ENCODE measurements at places on chromosomes 1 and 21. TPM values are rescaled to one million over a fixed set of nuclear protein-coding genes. Genes with fewer than 3 reads are reported as not detected.

DNA sequence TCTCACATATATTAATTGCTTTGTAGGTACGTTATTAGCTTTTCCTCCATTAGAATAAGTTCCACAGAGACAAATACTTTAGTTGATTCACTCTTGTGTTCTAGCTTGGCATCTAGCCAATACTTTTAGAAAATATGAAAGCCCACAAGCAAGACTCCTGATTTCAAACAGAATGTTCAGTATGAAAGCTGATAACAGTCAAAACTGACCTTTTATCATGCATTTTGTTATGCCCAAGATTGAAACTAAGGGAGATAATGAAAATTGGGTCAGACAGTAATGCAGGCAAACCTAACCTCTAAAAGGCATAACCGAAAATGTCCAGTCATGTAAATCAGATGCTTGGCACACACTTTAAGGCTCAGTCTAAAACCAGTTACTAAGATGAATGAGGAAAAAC lies 61.7 kb downstream of the ERICH3 start:
- no peak for DNase-seq

The ADGRB2 gene
- 1.1 TPM for total RNA-seq

DNA sequence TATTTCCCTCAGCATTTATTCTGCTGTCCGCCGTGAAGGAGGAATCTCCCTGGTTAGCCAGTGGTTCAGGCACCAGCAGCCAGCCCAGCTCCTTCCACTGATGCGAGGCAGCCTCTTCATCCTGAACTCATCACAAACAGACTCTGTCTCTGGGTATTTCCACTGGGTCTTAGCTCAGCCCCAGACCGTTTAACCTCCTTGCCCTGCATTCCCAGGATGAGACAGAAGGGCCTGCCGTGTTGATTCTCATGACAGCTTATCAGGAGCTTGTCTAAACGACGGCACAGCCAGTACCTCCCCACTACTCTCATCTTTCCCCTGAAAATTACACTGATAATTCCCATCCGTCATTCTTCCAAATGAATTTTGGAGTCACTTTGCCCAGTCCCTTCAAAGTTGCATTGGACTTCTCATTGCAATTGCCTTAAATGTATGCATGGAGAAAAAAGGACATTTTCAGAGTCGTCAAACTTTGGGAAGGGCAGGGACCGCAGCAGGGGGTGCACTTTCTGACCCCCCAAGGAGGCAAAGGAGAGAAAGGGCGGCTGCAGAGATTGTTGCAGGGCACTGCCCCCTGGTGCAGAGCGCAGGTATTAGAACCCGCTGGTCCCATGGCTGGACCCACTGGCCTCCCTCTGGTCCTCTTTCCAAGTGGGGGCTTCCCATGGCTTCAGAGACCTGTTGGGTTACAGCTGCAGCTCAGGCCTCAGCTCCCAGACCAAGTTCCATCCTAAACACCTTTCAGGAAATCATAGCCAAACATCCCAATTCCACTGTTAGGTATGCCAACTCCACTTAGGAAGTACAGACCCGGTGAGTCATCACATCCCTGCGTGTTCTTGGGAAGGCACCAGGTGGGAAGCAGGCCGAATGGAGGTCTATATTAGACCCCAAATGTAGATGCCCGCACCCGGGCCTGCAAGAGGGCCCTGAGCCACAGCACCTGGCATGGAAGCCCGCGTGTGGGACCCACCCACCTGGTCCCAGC lies 3.7 kb upstream of the MEGF6 start:
- DNase-seq, result no peak

The SH2D5 gene
- total RNA-seq, result not detected

- DNase-seq, result no peak
Observed at GRCh38 chr1:71522721-71523120, 441.9 kb upstream of the ZRANB2 start.

The EFNA1 gene
- total RNA-seq, result 144 TPM

- no peak for DNase-seq
Observed at GRCh38 chr1:206512058-206512850, 4.9 kb downstream of the RASSF5 start.

The RAD54L gene
- total RNA-seq, result 1.7 TPM

- DNase-seq, result no peak
Observed at GRCh38 chr1:46065405-46065804, 67.0 kb downstream of the PIK3R3 start.

The LCK gene
- total RNA-seq, result 7.5 TPM

DNA sequence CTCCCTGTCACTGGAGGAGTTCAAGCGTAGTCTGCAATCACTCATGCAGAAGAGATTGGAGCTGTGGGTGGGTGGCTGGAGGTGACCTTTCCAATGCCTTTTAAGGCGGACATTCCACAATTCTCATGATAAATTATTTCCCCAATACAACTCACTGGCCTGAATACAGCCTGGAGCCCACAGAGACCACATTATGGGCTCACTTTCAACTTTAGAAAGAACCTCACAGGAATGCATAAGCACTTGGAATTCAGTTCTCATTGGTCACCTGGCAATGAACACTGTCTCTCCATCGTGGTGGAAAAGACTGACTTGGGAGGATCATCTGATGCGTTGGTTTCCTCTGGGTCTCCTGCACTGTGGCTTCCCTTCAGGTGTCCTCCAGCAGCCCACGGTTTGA lies 151.8 kb upstream of the KCND3 start:
- no peak for DNase-seq

- no peak for DNase-seq
Observed at GRCh38 chr1:185260611-185261010, 56.4 kb downstream of the IVNS1ABP start.

GRCh38 chr21:25925064-25925800 lies 190.5 kb downstream of the GABPA start:
- no peak for DNase-seq

GRCh38 chr1:240362826-240363225 lies 249.1 kb downstream of the GREM2 start:
- DNase-seq, result no peak

- DNase-seq, result no peak
Observed at GRCh38 chr1:201732351-201732750, 96.6 kb upstream of the IPO9 start.

DNA sequence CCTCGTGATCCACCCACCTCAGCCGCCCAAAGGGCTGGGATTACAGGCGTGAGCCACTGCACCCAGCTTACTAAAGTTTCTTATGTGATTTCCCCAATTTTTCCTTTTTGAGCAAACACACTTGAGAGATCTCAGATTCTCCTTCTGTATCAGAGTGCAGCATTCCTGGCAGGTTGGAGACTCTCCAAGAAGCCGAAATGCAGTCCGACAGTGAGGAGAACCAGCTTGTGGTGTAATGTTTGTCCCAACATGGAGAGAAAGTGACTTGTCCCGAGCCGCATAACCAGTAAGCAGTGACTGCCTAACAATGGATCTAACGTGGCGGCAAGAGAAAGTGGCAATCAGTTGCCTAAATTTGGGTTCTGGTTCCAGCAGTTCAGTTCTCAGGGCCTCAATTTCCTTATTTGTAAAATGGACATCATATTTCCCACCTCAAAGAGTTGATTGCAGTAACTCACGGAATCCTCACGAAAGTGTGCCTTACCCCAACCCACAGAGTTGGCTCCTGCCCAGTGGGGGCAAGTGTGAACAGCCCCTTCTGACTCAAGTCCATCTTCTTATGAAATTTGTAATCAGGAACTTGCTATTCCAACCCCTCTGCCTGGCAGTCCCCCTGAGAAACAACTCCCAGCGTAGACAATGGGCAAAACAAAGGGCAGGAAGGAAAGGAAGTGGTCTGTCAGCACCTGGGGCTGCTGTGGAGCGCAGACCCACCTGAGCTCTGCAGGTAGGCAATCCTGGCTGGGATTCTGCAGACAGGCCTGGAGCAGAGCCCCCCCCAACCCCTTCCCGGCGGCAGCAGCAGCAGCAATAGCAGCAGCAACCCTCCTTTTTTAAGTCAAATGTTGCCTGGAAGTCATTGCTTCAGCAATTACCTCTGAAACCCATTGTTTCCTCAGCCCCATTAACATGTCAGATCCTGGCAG lies 223.6 kb upstream of the POU3F1 start:
- no peak for DNase-seq

- no peak for DNase-seq
Observed at GRCh38 chr1:116075990-116076389, 35.2 kb upstream of the MAB21L3 start.

The SPRR1A gene
- not detected for total RNA-seq

DNA sequence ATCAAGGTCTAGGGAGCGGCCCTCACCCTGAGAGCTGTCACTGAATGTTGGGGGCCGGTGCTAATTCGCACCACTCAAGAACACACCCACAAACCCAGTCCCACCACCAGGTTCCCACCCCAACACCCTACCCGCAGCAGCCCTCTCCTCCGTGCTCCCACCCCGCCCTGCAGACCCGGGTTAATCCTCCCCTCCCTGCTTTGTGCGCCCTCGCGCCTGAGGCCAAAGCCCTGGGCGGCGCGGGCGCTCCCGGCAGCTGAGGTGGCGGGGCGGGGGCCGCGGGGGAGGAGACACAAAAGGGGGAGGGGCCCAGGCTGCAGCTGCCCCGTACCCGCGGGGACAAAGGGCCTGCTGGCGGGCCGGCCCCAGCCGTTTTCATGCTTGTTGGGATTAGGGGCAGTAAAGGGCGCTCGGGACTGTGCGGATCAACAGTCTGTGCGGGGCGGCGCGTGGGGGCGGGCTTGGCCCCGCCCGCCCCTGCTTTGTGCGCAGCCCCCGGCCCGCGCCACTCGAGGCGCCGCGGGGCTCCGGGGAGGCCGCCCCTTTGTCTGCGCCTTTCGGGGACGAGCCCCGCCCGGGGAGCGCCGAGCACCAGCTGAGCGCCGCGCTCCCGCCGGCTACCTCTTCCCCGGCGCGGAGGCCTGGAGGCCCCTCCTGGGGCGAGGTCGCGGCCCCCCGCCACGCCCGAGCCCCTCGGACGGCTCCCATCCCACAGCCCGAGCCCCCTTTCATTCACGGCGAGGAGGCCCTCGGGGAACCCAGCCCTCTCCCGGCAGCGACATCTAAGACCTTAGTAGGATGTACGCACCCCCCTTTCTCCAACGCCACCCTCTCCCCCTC lies 10.9 kb downstream of the C1orf216 start:
- no peak for DNase-seq

DNA sequence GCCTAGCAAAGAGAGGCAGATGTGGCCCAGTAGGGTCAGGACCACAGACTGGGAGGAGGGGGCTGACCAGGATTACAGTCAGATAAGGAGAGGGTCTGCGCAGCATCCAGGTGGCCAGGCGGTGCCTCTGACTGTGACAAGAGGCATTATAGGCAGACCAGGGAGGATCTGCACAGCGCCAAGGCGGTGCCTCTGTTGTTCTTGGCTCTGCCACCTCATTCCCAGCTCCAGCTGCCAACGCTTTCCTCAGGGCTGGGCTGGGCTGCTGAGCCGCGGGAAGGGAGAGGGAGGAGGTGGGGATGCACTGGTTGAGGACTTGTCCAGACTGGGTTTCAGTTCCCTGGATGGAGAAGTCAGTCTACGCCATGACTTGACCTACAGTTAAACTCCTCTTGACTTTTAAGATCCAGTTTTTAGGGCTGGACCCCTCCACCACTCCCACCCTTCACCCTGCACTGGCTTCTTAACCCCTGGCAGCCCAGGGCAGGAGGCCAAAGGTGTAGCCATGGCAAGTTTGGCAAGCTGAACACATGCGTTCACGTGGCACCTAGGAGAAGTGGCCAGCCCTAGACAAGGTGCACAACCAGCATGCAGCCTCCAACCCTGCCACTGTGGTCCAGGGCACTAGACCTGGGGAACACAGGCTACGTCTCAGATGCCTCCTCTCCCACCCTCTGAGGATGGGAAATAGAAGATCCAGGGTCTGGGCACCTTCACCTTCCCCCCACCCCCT lies 4.5 kb upstream of the CRABP2 start:
- DNase-seq, result no peak

DNA sequence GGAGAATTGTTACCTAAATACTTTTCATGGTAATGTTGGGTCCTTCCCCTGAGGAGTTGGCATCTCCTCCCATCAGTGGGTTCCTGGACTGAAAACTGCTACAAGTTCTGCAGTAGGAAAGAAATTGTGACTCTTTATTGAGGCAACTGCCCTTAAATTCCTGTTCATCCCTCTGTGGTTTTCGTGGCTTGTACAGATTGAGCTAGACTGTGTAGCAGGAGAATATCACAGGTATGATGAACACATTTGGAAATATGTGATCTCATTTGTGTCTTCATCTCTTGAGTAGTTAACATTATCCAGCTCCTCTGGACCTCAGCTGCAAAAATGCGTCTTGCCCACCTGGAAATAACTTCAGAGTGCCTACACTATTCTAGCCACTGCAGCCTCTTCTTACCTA lies 390.6 kb downstream of the PTPRC start:
- no peak for DNase-seq

The DCST1 gene
- not detected for total RNA-seq

DNA sequence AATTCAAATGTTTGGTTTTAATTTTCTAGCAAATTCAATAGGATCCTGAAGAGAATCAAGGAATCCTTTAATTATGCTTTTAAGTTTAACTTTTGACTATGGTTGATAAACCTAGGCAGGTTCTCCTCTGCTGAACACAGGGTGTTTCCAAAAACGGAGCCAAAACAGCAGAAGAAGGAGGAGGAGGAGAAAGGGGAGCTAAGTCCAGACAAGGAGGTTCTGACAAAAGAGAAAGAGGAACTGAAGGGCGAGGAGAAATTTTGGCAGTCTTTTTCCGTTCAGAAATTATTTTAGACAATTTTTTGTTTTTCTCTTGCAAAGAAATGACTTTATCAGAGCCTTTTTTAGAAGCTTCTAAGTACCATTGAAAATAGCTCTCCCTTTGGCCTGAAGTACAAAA lies 33.2 kb upstream of the FNBP1L start:
- no peak for DNase-seq

The SLC9C2 gene
- total RNA-seq, result 1.4 TPM

The CRP gene
- total RNA-seq, result not detected

The PCP4 gene
- total RNA-seq, result 0.95 TPM

GRCh38 chr1:150210706-150211105 lies 25.2 kb downstream of the ANP32E start:
- DNase-seq, result no peak

GRCh38 chr1:31585736-31586365 lies 9.5 kb downstream of the TINAGL1 start:
- no peak for DNase-seq

GRCh38 chr1:234261545-234261944 lies 111.7 kb upstream of the COA6 start:
- no peak for DNase-seq

The S100A12 gene
- total RNA-seq, result 54.9 TPM

DNA sequence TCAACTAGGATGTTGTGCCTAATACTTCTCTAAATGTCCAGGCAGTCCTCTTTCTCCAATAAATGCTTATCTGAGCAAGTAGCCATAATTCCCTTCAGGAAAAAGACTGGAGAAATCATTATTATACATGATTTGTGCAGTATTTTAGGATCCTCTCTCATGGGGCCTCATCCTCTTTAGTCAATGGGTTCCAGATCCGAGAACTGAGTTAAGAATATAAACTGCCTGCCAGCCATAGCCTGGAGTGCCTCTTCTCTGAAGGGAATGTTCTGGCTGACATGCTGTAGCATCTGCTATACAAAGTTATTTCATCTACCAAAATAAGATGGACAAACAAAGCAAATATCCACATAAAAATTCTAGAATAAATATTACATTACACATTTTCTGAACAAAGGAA lies 334.0 kb upstream of the PRMT6 start:
- DNase-seq, result no peak
